ENCODE measurements at places on chromosomes 16 and 17. TPM values are rescaled to one million over a fixed set of nuclear protein-coding genes. Genes with fewer than 3 reads are reported as not detected.
A peak's percentile ranks its signal among the peaks of the same experiment; 100 is the strongest.

Gene CD7
- 1.1 TPM for total RNA-seq

Gene FBXL16
- 2.8 TPM for total RNA-seq

Gene NACA2
- total RNA-seq = not detected

DNA sequence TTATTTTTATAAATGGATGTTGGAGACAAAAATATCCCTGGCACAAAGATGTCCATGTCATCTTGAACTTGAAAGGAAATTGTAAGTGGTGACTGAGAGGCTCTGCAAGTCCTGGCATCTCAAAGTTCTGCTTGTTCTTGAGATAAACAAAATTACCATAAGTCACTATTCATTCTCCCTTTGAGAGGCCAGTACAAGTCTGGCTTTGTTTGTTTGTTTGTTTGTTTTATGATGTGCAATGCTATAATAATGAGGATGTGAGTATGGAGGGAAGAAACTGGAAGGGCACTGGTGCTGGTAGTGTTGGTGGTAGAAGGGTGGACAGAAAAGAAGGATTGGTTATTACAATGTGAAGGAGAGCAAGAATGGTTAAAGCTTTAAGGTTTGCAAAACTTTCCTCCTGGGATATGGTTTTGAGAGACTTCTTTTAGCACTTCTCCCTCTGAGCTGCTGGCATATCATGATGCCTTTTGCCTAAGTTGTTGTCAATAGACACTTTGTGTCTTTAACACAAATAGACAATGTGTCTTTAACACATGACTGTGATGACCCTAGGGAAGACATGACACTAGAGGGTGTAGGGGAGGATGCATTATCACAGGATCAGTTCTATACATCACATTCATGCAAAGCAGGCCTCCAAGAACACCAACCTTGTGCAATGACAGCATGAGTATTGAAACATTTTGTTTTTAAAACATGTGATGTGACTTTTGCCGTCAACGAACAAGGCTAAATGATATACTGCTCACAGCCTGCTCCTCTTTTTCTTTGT lies 880.5 kb upstream of the GOT2 start:
- H3K27ac ChIP-seq = no peak overlapping the region
- H3K4me1 ChIP-seq = no peaks in the 10 kb centered on the region
- no peaks in the 10 kb centered on the region for H3K36me3 ChIP-seq
- no peaks in the 10 kb centered on the region for H3K27me3 ChIP-seq
- no peak overlapping the region for H3K4me3 ChIP-seq

GRCh38 chr16:72848759-72849664 lies 198.9 kb downstream of the ZFHX3 start:
- no peaks in the 10 kb centered on the region for H3K36me3 ChIP-seq
- DNase-seq = peak; percentile 91
- no peaks in the 10 kb centered on the region for H3K27me3 ChIP-seq

- no peaks in the 10 kb centered on the region for H3K27me3 ChIP-seq
- no peak overlapping the region for H3K4me3 ChIP-seq
- H3K4me1 ChIP-seq = no peaks in the 10 kb centered on the region
- DNase-seq = no peak
- H3K36me3 ChIP-seq = no peaks in the 10 kb centered on the region
These were observed 35.5 kb downstream of the HS3ST3B1 start for GRCh38 chr17:14336418-14336817.
